ENCODE measurements at places on chromosomes 1 and 21. TPM values are rescaled to one million over a fixed set of nuclear protein-coding genes. Genes with fewer than 3 reads are reported as not detected.
A peak's percentile ranks its signal among the peaks of the same experiment; 100 is the strongest.

DNA sequence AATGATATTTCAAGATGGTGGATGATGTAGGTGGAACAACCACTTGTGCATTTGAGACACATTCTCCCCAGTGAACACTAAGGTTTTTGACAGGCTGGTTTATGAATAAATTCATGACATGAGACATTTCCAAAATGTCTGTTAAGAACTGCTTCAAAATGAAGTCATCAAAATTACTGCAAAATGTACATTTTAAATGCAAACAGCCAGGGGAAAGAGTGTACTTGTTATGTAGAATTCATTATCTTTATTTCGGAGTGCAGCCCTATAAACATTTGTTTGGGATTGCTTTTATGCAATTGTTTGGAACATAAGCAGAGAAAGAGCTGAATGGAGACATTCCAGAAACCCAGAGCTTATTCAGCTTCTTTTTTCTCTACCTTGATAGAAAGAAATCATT, 49.5 kb downstream of the DSCAM start:
- DNase-seq = no peak

DNA sequence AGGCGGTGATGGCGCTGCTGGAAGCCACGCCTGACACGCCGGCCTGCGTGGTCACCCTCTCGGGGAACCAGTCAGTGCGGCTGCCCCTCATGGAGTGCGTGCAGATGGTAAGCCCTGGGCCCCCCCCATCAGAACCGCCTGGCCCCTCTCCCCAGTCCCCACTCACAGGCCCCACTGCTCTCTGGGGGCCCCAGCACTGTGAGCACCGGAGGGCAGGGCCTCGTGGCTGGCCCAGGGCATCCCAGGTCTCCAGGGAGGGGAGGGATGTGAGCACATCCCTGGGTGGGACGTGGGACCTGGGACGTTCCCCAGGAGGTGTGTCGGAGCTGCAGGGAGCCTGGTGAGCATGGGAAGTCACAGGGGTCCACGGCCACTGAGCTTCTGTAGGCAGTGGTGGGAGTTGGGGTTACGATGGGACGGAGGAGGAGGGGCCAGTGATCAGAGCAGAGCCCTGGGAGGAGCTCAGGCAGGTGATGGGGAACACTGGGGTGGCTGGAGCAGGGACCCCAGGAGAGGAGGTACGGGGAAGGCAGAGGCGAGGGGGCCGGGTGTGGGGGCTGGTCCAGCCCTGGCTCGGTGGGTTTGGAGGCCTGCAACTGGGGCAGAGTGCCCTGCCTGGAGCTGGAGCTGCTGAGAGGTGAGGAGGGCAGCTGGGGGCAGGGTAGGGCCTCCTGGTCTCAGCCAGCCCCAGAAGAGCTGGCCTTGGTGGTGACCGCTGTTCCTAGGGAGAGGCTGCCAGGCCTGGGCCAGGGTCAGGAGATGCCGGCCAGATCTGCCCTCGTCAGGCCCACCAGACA, 18.8 kb downstream of the PFKL start:
- DNase-seq = no peak

DNA sequence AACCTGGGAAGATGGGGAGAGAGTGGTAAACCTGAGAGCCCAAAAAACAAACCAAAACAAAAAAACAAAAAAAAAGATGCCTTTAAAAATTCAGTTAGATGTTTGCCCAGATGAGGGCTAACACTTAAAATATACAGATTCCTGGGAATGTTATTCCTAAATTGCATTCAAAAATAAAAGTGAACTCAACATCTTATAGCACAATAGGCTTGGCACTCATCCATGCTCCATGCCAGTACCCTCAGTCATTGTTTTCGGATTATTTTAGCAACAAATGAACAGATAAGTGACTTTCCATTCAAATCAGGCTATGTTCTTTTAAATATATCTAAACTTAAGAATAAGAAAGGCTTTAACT, 3.7 kb downstream of the ATP1A1 start:
- no peak for DNase-seq

DNA sequence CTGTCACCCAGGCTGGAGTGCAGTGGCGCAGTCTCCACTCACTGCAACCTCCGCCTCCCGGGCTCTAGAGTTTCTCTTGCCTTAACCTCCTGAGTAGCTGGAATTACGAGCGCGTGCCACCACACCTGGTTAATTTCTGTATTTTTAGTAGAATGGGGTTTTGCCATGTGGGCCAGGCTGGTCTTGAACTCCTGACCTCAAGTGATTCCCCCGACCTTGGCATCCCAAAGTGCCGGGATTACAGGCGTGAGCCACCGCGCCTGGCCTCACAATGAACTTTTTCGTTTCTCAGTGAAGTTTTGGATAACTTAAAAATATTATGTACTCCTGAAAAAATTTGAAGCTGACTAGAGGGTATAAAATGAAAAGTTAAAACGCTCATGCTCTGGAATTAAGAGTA, 59.5 kb downstream of the TBCE start:
- no peak for DNase-seq

DNA sequence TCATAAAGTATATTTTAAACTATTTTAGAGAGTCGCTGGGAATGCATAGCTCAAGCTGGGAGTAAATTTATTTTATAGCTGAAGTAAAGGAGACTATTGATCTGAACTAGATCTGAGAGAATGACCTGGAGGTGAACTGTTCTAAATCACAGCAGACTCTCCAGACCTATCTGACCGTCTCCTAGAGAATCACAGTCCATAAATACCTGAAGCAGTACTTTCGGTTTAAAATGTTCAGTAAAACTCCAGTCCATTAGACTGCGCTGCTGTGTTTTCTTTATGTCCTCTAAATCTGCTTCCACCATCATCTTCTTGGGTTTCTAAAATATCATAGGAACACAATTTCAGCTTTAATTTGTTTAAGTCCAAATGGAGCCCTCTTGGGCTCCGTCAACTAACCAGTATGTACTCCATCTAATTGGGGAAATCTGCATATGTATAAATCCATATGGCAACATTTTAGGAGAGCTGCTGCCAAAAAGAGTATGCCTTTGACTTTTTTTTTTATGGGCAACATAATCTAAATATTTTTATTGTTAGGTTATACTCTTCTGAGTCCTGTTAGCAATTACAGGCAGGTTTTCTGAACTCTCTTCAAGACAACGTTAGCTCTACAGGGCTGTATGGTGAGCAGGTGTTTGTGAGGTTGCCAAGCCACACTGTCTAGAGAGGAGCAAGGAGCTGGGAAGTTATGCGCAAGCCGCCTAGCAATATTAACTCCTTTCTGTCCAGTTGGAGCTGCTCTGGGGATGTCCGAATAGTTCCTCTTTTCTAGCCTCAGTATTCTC, 111.2 kb downstream of the SPAG17 start:
- no peak for DNase-seq

DNA sequence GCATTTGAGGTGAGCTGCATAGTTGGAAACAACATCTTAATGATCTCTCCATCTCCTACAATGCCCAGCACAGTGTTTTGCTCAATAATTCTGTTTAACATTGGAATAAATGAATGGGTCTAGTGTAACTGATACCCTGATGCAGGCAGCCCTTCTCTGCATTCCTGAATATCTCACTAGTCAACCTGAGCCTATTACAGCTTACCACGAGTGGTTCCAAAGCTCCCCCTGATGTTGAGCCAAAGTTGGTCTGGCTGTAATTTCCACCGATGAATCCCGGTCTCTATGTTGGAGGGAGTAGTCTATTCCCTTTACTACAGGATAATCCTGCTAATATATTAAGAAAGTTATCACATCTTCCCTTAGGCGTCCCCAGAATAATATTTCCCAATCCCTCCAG, 63.8 kb downstream of the ZBTB18 start:
- DNase-seq = no peak

GRCh38 chr1:203702130-203702577, 62.8 kb upstream of the LAX1 start:
- DNase-seq = peak; percentile 63

DNA sequence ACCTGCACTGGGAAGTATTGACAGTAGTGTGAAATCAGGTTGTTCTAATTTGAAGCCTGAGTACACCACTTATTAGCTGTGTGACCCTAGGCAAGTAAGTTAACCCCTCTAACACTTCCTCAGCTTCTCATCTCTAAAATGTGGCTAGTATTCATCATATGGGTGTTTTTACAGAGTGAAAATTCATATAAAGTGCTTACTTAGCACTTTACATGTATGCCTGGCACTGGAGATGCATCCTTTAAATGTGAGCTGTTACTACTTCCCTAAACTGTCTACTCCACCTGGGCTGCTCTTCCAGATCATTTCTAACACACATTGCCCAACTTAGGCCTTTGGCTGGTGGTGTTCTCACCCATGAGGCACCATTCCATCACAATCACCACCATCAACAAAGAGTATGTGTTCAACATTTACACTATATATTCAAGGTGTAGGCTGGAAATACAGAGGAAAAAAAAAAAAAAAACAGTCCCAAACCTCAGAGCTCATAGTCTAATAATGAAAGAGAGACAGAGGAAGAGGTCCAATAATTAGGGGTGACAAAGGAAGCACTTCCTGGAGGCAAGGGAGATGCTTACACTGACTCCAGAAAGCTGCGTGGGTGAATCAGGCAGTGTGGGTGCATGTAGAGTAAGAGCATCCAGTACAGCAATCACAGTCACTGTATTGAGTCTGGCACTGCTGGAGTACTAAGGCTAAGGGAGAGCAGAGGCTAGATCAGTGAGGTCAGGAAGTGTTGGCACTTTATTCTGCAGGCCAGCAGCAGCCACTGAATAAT, 3.6 kb downstream of the STX6 start:
- DNase-seq = no peak

- no peak for DNase-seq
Observed at GRCh38 chr1:85577419-85578320, 2.9 kb upstream of the CCN1 start.

DNA sequence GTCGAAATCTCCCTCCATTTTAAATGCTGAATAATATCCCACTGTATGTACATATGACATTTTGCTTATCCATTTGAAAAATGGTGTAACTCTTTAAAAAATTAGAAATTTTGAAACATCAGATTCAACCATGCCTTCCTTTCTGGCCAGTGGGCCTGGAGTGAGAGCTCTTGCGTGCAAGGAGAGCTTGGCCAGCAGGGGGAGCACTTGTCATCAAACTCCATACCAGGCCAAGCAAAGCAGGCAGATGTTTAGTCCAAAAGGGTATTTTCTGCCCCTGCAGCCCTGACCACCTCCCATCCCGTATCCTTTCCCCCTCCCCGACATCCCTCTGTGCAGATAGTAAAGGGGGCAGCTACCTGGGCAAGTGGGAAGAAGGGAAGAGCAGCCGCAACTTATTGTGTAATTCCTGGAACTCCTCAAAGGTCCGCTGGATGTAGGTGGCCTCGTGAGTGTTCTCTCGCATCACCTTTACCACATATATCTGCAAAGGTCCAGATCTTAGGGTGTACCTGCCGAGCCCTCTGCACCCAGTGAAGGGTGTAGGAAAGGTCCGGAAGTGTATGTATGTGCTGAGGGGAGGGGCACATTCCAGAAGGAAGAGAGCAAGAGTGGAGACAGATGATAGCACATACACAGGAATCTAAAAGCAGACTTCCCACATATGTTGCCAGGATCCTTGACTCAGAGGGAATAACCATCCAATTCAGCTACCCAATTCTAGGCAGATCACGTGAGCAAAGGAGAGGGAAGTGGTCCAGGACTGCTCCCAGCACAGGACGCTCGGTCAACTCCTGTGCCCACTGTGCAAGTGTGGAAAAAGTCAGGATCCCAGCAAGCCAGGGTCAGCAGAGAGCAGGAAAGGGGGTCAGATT, 19.9 kb upstream of the PPP1R15B start:
- peak; percentile 69 for DNase-seq

- DNase-seq = no peak
Observed at GRCh38 chr1:67645495-67646144, 39.4 kb upstream of the GADD45A start.

GRCh38 chr1:67745875-67746698, 61.1 kb downstream of the GADD45A start:
- DNase-seq = no peak

DNA sequence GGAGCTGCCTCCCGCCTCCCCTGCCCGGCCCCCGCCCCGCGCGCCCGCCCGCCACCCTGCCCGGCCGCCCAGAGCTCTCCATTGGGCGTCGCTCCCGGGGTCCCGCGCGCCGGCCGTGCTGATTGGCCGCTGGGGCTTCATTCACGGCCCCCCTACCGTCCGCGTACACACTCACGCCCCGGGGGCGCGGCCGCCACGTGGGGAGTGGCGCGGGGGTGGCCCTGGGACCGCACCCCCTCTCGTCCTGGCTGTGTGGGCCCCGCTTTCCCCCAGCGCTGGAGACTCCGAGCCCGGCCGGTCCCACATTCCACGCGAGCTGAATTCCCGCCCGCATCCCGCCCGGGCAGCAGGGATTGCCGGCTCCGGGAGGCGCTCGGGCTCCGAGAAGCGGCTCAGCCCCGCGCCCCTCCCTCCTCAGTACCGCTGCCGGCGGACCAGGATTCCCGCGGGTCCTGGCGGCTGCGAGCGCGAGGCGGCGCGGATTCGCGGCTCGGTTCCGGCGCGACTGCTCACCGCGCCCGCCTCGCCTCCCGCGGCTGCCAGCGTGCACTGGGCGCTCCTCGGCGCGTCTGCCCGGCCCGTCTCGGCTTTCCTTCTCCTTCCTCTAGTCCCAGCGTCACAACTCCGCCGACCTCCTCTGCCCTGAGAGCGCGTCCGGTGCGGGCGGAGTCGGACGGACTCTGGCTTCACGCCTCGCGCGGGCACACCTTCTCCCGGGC, 450 bp upstream of the POU3F1 start:
- DNase-seq = peak; percentile 52

DNA sequence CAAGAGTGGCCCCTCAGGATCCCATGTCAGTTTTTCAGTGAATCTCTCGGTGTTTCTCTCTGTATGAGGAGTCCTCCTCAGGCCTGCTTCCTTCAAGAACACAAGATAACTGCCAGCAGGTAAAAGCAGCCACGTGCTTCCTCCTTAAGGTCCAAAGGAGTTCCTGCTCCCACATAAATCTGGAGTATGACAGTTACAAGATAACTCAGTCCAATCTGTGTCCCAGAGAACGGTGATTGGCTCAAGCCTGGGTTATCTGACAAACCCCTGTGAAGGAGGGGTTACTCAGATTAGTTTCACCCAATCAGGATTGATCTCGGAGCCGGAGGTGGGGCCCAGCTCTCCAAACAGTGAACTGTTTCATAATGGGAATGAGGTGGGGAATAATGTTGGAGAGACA, 5.8 kb upstream of the ANKRD13C start:
- no peak for DNase-seq

DNA sequence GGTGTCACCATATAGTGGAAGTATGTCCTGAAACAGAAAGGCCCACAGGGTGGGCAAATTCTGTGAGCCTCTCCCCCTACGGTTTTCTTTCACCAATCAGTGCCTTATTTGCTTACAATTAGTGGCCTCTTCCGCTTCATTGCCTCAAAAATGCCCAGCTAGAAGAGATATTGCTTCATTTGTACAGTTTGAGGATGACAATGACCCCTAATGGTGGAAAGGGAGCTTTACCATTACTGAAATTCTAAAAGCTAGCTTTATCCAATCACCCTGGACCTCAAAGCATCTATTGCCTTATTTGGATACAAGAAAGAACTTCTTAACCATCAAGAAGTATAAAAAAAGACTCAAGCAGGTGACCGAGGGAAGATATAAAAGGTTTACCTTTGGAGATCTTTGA, 49.6 kb downstream of the LRRC71 start:
- peak; percentile 27 for DNase-seq

CALML6 gene
- not detected for polyA plus RNA-seq

MYCL gene
- not detected for polyA plus RNA-seq

KCNE1 gene
- not detected for polyA plus RNA-seq

MYBPHL gene
- polyA plus RNA-seq = not detected

FOXE3 gene
- polyA plus RNA-seq = not detected

FAM163A gene
- polyA plus RNA-seq = not detected

LORICRIN gene
- not detected for polyA plus RNA-seq
